ENCODE measurements at places on chromosomes 2 and 18.

DNA sequence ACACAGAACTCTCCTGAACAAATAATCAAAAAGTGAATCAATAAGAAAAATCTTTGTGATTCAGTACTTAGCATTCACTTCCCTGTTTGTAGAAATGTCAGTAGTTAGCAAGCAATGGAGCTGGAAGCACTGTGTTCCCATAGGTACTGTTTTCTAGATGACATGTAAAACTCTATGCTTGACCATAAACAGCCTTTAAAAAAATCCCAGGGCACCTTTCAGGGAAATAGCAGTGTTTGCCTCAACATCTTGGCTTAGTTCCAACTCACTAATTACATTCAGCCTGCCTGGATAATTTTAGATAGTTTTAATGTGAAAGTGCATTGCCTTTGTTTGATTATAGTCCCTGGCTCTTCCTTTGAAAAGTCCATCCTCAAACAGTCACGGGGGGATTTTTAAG lies 721.8 kb downstream of the ERBB4 start:
- DNase-seq: no peak

DNA sequence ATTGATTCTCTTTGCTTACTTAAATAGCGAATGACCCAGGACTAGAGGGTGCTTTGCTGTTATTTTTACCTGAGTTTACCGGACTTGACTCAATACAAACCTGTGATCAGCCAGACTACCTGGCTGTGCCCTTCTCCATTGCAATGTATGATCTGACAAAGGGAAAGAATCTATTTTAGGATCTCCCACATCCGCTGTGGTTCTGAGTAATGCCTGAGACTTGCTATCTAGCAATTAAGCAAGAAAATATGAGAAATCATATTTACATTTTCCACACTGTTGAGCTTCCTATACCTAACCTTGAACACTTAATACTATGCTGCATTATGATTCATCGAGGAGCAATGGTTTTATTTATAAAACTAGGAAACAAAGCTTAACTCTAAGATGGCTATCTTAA lies 215.2 kb downstream of the RAD51AP2 start:
- no peak for DNase-seq

GRCh38 chr2:238908960-238909951 lies 61.4 kb downstream of the TWIST2 start:
- no peak for DNase-seq

DNA sequence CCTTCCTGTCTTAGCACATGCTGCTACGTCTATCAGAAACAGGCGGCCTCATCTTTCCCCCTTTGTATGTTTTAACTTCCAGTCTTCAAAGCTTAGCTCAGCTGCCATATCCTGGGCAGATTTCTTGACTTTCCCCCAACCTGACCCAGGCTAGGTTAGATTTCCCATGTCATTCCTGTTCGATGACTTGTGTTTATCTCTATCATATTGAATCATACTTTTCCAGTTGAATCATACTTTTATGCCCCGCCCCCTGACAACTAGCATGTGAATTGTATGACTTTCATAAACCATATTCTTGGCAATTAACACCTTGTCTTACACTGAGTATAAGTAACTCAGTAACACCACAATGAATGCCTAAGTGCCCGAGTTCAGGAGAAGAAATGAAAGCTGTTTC lies 128.3 kb downstream of the CYRIA start:
- DNase-seq: no peak

GRCh38 chr2:225074919-225075681 lies 32.8 kb upstream of the DOCK10 start:
- no peak for DNase-seq

DNA sequence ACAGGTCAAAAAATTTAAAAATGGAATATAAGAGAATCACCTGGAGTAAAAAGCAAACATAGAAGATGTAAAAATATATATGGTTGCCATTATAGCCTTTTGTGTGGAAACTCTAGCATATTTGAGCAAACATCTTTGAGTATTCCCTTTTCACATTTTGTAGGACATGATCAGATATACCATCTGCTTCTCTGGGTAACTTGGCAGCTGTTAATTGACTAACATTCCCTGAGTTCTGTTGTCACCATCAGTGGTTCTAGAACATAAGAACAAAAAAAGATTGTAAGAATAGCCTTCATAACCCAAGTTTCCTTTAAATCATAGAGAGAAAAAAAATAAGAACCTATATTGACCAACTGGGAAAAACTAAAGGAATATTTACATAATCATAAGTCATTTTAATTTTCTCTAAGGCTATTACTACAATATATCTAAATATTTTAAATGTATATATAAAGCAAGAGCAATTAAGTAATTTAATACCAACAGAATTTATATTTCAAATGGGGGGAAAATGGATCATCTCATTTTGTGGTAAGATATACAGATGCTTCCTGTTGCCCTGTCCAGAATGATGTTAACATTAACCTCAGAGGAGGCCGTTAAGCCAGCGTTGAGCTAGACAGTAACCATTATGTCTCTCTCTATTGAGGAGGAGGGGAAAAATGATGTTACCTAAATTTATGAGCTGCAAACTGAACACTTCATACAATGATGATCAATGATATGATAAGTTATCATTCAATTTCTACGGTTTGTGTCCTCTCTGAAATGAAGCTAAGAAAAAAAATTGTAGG lies 9.8 kb upstream of the INO80D start:
- DNase-seq: no peak

DNA sequence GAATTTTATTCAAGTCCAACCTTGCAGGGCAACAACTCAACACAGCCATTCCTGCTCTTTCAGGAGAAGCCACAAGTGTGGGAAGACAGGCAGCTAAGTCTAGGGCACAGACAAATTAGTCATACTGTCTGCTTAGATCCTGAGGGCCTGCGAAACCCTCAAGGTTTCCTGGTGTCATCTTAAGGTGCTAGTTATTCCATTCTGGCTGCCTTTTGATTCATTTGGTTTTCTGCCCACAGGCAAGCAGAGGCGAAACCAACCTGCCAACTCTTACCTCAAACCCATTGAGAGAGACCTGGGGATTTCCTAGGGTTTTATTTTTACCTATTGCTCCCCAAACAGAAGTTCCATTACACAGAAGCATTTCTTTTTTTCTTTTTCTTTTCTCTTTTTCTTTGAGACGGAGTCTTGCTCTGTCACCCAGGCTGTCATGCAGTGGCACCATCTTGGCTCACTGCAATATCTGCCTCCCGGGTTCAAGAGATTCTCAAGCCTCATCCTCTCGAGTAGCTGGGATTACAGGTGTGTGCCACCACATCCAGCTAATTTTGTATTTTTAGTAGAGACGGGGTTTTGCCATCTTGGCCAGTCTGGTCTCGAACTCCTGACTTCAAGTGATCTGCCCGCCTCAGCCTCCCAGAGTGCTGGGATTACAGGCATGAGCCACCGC lies 23.7 kb upstream of the SCYGR1 start:
- DNase-seq: peak; percentile 72

- DNase-seq: no peak
These were observed 47.6 kb upstream of the ZFP36L2 start for GRCh38 chr2:43274055-43274454.
